ENCODE measurements at places on chromosomes 6 and 20.

GRCh38 chr6:67679566-67680296 lies 955.4 kb upstream of the ADGRB3 start:
- no peak for DNase-seq

- DNase-seq, result peak; percentile 46
These were observed at the start of gene SOBP for GRCh38 chr6:107489636-107490565. Gene SOBP (plus strand): TSS chr6:107490117. CDS start chr6:107490617, 500 bp downstream.

GRCh38 chr20:9392892-9393857 lies 121.2 kb upstream of the LAMP5 start:
- no peak for DNase-seq

DNA sequence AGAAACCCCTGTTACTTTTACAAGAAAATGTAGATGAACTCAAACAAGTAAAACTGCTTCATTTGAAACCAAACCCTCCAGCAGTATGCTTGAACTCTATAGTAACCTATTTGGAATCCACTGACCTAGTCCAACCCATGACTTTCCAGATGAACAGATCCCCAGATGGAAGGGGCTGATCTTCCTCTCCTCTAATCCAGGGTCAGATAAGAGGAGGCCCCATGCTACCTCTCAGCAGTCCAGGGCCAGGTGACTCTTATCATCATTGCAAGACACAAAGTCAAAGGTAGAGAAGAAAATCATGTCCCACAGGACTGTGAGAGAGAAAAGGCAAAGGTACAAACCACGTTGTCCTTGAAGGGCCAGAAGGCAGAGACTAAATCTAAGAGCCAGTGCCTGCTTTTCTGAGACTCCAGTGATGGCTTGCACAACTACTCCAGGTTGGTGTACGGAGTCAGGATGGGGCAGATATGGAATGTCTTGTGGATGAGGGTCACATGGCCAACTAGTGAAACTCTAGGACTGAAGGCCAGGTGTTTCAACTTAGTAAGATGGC lies 81.4 kb upstream of the MYLIP start:
- no peak for DNase-seq

DNA sequence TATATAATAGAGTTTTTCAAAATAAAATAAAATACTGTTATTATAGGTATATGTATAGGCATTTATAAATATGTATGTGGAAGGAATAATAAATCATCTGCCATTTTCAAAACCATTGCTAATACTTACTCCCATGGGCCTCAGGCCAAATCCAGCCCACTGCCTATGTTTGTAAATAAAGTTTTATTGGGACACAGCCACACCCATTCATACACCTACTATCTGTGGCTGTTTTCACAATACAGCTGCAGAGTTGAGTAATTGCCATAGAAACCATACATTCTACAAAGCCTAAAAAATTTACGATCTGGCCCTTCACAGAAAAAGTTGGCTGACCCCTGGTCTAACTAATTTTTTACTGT lies 9.5 kb downstream of the ALDH5A1 start:
- no peak for DNase-seq

DNA sequence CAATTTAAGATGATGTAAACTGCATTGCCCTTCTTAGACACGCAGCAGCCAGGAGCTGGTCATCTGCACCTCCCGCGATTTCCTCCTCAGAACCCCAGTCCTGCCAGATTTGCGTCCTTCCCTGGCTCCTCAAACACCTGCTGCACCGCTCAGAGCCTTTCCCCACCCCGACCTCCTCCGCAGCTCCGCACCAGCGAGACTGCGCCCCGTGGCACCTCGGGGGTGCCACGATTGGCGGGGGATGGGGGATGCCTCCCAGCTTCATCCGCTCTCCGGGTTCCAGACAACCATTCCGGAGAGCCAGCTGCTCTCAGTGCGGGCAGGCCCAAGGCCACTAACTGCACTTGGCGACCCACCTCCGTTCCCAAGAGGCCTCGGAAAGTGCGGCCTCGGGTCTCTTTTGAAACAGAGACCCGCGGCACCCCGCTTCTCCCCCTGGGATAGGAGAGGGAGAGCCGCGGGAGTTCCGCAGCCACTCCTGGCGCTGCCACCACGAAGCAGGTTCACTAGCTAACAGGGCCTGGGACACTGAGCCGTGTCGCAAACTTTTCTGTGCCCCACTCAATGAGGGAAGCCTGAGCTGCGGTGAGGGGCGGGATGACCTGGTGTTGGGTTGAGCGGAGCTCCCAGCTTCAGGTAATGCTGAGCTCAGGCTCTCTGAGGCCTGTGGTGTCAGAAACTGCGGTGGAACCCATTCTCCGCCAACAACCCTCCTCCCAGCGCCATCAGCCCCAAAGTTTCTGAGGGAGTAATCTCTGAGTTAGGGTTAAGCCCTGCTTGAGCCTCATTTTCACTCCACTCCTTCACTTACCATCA lies 7.3 kb upstream of the TFAP2A start:
- DNase-seq, result no peak

DNA sequence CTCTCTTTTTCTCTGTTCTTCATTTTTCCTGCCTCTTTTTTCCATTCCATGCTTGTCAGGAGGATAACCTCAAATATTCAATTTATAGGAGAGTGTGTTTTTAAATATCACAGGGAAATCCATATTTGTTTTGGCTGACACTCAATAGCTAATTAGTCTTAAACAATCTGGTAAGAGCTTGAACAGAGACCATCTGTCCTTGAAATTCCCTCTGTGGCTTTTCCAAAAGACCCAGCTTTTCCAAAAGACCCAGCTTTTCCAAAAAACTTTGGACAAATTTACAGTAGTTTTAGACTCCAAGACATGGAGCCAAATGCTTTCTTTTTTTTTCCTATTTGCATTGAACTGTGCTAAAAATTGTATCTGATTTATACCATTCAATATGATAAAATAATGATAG lies 127.4 kb upstream of the FAM83B start:
- no peak for DNase-seq

- no peak for DNase-seq
These were observed 19.5 kb upstream of the RPS10 start for GRCh38 chr6:34445313-34445860.

GRCh38 chr20:52129611-52130010 lies 62.0 kb downstream of the ZFP64 start:
- DNase-seq, result no peak

DNA sequence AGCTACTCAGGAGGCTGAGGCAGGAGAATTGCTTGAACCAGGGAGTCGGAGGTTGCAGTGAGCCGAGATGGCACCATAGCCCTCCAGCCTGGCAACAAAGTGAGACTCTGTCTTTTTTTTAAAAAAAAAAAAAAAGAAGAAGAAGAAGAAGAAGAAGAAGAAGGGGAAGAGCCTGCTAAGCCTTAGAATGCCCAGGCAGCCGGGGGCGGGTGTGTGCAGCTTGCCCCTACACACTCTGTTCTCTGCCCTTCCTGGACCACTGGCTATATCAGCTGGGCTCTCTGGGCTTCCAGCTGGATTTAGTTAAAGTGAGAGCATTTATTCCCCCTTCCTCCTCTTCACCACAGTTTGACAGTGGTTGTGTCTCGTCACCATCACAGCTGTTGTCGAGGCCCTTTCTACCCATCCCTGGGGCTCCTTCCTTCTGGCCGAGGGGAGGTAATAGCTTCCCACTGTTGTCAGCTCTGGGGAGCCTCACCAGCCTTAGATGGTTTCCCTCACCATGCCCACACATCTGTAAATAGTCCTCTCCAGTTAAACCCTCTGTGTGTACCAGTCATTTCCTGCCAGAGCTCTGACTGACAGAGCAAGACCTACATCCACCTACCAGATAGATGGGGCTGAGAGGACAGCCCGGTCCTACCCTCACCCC lies 77.6 kb downstream of the TRERF1 start:
- DNase-seq, result no peak

DNA sequence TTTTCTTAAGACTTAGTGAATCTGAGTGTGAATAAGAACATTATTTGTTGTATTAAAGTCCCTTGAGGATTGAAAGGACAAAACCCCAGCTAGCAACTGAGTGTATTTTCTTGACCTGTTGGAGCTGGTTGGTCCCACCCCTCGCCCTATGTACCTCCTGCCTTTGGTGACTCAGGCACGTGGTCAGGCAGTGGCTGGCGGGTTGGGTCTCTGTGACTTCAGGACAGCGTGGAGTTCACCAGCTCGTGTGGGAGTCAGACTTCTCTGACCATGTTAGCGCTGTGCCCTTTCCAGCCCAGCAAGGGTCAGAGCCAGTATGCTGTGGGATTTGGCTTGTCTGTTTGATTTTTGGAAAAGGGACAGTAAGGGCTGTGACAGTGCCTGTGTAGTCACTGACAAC lies 93.7 kb downstream of the SSR1 start:
- DNase-seq, result no peak

DNA sequence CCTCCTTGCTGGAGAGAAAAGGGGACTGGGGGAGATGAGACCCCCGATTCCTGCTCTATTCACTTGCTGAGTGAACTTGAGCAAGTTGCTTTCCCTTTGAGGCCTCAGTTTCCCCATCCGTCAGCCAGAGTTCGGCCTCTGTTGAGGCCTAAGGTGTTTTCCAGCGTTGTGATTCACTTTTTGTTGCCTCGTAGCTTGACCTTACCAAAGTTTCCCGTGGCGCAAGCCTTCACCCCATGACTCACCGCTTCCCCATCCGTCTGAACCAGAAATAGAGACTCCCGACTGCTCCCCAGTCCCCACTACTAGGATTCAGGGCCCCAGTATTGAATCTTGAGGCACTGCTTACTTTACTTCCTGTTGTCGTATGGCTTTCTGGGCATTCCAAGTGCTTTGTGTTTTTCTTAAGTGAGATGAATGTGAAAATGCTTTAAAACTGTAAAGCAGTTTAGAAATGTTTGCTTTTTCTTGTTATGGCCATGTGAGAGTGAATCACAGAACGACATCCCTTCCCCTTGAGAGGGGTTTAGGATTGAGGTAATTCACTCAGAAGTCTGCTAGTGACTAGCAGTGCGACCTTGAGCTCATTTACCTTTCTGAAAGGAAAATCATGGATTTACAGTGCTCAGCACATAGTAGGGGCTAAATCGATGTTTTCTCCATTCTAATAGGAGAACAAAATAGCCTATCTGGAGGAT lies 1.2 kb downstream of the CHMP4B start:
- no peak for DNase-seq

DNA sequence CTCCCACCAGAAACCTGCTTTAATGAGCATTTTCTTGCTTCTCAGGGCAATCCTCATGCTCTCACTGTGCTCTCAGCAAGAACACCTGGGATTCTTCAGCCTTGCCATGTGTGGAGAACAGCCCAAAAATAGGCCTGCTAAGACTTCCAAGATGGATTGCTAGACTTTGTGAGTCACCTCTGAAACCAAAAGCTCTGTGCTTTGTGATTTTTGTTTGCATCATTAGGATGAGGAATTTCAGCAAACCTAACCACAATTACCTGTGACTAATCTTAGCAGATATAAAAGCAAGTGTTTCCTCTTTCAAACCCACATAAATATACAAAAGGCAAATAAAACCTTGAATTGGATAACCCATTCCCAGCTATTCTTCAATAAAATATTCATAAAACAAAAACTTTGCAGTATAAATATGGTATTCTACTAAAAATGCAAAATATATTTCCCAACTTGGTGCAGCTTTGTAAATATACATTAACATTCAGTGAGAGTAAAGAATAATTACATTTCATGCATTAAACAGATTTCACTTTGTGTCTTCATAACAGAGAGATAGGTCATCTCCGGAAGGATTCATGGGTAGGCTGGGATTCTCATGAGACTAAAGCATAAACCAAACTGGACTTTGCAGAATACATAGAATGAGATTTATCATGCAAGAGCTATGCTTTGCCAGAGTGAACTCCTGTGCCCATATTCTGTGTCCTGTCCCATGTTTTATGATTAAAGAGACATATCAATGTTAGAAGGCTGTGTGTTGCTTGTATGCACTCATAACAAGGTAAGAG lies 33.5 kb downstream of the TPBG start:
- DNase-seq, result no peak

DNA sequence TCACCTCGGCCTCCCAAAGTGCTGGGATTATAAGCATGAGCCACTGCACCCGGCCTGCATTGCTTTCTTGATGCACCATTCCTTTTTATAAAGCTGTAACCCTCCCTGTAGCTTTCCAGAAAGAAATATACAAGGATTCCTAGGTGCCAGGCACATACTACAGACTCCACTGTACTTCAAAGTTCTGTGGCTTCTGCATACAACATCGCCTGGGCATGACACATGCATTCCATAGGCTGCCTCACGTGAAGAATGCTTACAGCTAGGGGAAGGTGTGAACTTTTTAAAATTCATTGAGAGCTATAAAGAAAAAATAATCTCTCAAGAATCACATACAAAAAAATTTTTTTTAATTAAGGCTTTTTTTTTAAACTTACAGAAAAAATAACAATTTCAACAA lies 50.2 kb downstream of the TRAM2 start:
- DNase-seq, result no peak

GRCh38 chr6:26016245-26016962 lies 53.8 kb downstream of the TRIM38 start:
- DNase-seq, result no peak

DNA sequence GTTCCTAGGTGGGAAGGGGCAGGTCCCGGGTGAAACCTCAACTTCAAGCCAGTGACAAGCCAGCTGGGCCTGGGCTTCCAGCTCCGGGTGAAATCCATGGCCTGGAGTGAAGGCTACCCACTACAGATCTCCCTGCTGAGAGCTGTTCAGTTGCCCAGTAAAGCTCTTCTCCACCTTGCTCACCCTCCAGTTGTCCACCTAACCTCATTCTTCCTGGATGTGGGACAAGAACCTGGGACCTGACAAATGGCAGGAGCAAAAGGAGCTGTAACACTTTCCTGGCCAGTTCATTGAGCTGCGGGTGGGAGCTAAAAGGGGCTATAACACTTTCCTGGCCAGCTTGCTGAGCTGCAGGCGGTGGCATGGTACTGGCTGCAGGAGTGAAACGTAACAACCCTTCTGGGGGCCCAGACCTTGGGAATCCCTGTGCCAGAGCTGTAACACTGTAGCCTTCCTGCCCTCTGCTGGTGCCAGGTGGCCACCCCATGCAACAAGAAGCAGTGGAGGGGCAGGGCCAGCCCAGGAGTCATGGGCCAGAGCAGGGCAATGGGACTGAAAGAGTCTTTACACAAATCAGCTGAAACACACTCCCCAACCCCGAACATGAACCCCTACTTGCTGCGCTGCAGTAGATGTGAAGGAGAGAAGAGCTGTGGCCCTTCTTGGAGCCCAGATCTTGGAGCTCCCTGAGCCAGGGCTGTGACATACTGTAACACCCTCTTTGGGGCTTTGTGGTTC lies 3.6 kb upstream of the HINT3 start:
- DNase-seq, result no peak

GRCh38 chr6:112031960-112032359 lies 21.9 kb upstream of the CCN6 start:
- DNase-seq, result no peak

- no peak for DNase-seq
These were observed 61.4 kb downstream of the NPEPL1 start for GRCh38 chr20:58753922-58754551.

GRCh38 chr20:49028684-49029083 lies 17.4 kb upstream of the CSE1L start:
- no peak for DNase-seq

DNA sequence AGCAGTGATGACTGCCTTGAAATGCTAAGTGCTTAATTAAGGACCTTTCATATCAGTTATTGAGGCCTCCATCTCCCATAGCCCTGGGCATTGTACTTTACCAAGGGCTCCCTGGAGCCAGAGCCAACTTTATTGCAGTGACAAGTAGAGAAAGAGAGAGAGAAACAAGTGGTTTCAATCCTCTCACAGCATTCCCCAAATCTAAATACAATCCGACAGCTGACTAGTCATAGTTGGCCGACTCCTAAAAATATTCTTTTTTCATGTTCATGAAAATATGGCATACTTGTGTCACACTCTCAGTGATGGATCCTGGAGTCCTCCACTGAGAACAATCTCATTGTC lies 127.0 kb upstream of the TFAP2D start:
- DNase-seq, result no peak

GRCh38 chr20:59835448-59836395 lies 97.7 kb downstream of the SYCP2 start:
- no peak for DNase-seq

All from naive thymus-derived CD8-positive, alpha-beta T cell (primary cell).